ENCODE measurements at places on chromosomes 7 and 10. TPM values are rescaled to one million over a fixed set of nuclear protein-coding genes. Genes with fewer than 3 reads are reported as not detected.

Gene AGBL3
- 5.4 TPM for total RNA-seq

- DNase-seq, result no peak
- no peaks in the 10 kb centered on the region for H3K27me3 ChIP-seq
- no peak overlapping the region for H3K4me3 ChIP-seq
- no peaks in the 10 kb centered on the region for H3K36me3 ChIP-seq
- H3K27ac ChIP-seq, result no peak overlapping the region
- H3K4me1 ChIP-seq, result no peaks in the 10 kb centered on the region
Observed at GRCh38 chr7:40800771-40801170, 666.0 kb downstream of the SUGCT start.

DNA sequence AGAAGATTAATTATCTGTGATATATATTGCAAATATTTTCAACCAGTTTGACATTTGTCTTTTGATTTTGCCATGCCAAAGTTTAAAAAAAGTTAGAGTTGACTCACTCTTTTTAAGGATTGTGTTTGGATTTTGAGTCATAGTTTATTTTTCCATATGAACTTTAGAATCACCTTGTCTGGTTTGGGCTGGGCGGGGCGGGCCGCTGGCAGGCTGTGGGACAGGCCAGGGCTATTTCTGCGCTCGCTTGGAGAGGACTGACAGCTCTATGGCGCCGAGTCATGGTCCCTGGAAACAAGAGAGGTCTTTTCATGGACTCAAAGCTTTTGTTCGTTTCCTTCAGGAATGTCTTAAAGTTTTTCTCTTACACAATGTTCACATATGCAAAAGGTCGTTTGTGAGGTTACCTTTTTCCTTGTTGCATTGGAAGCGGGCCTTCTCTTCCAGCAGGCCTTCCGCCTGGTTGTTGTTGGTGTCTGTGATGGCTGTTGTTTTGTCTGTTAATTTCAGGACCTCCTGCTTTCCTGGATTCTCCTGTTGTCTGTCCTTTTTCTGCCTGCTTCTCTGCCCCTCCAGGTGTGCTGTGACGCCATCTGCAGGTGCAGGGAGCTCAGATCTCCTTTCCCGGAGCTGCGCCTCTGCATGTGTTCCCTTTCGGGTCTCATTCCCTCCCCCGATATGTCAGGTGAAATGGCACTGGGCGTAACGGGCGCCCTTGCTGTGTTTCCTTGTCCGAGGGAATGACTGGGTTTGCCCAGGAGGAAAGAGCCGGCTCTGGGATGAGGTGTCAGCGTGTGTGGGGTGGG lies 53.8 kb downstream of the INPP5A start:
- peak overlapping the region; percentile 60 for H3K4me3 ChIP-seq
- H3K36me3 ChIP-seq, result peaks cover 9% of the 10 kb centered on the region
- peak overlapping the region; percentile 87 for H3K27ac ChIP-seq
- H3K4me1 ChIP-seq, result peaks cover 37% of the 10 kb centered on the region
- peak; percentile 46 for DNase-seq

GRCh38 chr7:24510759-24511158 lies 62.5 kb upstream of the PALS2 start:
- H3K27ac ChIP-seq, result no peak overlapping the region
- no peak overlapping the region for H3K4me3 ChIP-seq
- H3K36me3 ChIP-seq, result no peaks in the 10 kb centered on the region
- H3K4me1 ChIP-seq, result no peaks in the 10 kb centered on the region
- H3K27me3 ChIP-seq, result peaks cover 71% of the 10 kb centered on the region

DNA sequence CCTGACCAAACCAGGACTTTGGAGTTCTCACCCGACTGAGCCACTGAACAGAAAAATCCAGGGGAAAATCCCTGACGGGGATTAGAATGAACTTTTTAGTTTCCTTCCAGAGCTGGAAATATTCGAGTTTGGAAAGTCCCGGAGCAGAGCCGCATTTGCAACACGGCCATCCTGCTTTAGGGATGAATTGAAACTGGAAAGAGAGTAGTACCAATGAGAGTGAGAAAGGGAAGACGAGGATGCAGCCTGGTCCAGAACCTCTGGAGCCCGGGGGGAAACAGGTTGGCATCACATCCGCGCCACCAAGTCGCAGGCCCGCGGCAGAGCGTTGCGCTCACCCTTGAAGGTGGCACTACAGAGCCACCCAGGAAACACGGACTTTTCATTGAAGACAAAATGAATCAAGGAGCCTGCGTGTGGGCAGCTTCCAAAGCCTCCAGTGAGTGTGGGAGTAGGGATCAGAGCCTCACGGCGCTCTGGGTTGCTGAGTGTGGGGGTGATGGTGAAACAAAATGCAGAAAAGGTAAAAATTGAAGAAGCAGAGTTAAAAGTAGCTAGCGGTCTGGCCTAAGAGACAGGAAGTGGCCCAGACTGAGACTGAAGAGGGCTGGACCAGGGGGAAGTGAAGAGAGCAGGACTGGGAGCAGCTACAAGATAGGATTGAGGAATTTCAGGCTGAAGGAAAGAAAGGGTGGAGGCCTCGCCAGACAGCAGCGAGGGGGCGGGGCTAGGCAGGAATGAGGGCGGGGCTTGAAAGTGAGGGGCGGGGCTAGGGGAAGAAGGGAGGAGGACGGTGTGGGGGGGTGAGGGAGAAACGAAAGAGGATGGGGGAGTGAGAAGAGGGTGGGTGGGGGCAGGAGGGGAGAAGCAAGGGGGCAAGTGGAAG lies 1.8 kb downstream of the SMURF1 start:
- H3K4me1 ChIP-seq, result peaks cover 7% of the 10 kb centered on the region
- H3K27me3 ChIP-seq, result no peaks in the 10 kb centered on the region
- H3K36me3 ChIP-seq, result peaks cover 39% of the 10 kb centered on the region
- DNase-seq, result peak; percentile 56

DNA sequence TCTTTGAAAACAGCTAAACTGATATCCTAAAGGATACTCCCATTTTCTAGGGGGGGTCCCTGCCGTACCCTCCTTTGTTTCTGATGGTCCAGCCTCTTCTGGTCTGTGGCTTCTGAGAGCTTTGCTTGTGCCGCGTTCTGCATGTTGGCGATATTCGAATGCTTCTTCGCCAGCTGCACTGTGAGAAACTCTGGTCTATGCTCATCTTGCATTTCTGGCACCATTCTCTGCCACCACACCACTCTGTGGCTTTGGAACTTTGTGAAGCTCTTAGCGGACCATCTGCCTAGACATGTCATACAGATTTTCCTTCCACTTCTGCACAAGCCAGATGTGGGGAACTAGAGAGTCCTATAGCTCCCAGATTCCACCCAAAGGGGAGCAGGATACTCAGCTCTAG lies 197.2 kb downstream of the REEP3 start:
- no peak for DNase-seq
- no peaks in the 10 kb centered on the region for H3K27me3 ChIP-seq
- H3K36me3 ChIP-seq, result peaks cover 6% of the 10 kb centered on the region
- H3K4me1 ChIP-seq, result peaks cover 37% of the 10 kb centered on the region

GRCh38 chr10:110843031-110843430 lies 28.7 kb upstream of the PDCD4 start:
- no peak overlapping the region for H3K27ac ChIP-seq
- no peaks in the 10 kb centered on the region for H3K36me3 ChIP-seq
- H3K4me1 ChIP-seq, result peaks cover 37% of the 10 kb centered on the region

Measured in Calu3 (cell line).